Stimulated activated CD4-positive, alpha-beta T cell treated with anti-CD3 and anti-CD28 coated beads, Interleukin-4, amount 100 ng/mL, for 48 hours (primary cell): ENCODE measurements at places on chromosomes 1 and 21.

DNA sequence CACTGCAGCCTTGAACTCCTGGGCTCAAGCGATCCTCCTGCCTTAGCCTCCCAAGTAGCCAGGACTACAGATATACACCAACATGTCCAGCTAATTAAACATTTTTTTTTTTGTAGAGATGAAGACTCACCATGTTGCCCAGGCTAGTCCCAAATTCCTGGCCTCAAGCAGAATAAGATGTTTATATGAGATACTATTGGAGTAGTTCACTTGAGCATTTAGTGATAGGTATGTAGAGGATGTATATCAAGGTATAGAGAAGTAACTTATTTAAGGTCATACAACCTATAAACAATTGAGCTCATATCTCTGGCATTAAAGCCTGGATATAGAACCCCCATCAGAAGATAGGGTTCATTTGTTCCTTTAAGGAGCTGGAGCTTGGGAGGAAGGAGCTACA lies 4.6 kb upstream of the TMEM269 start:
- DNase-seq = no peak

DNA sequence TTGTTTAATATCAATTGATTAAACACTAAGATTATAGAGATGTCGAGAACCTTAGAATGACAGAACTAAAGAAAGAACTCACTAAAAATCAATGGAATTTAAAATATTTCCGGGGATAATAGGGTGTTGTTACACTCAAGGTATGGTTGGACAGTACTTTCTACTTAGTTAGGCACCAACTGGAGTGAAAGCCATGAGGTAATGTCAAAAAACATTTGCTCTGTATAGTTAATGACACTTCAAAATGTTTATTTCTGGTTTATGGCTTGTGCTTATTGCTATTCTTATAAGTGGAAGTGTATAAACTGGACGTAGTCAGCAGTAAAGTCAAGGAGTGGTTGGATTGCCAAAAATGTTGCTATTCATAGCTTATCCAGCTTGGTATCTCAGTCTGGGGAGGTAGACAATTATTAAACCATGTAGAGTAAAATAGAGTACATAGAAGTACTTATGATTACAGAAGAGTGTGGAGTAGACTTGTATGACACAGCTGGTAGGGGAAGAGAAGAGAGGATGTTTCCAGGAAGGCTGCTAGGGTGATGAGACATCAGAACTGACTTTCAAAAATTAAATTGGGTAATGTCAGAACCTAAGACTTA lies 56.5 kb upstream of the BMP8A start:
- DNase-seq = no peak

DNA sequence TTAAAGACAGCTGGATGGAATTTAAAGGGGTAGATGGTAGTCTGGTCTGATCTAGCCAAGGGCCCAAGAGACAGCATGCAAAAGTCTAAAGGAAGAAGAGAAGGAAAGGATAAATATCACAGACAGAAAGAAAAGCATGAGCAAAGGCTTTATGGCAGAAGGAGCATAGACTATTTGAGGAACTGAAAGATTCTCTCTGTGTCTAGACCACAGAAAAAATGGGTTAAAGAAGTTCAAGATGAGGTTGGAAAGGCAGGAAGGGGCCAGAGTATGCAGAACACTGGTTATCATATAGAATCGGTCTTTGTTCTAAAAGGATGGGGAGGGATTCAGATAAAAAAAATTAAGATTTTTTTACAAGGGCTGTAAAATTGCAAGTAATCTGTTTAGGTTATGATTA lies 136.8 kb upstream of the SGIP1 start:
- DNase-seq = no peak

DNA sequence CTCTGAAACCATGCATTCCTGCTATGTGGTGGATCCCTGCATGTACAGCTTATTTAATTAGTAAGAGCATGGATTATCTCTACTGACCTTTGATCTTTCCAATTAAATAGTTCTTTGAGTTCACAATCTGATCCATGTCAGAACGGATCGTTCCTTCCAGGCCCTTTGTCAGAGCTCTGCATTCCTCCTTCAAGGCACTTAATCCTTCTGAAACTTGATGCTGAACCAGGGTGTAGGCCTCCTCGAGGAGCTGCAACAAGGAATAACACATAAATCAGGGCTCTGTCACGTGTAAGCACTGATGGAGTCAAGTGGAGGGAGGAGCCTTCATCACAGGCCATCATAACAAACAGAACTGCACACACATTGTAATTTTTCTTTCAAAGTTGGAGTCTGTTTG lies 68.4 kb upstream of the EDEM3 start:
- no peak for DNase-seq

DNA sequence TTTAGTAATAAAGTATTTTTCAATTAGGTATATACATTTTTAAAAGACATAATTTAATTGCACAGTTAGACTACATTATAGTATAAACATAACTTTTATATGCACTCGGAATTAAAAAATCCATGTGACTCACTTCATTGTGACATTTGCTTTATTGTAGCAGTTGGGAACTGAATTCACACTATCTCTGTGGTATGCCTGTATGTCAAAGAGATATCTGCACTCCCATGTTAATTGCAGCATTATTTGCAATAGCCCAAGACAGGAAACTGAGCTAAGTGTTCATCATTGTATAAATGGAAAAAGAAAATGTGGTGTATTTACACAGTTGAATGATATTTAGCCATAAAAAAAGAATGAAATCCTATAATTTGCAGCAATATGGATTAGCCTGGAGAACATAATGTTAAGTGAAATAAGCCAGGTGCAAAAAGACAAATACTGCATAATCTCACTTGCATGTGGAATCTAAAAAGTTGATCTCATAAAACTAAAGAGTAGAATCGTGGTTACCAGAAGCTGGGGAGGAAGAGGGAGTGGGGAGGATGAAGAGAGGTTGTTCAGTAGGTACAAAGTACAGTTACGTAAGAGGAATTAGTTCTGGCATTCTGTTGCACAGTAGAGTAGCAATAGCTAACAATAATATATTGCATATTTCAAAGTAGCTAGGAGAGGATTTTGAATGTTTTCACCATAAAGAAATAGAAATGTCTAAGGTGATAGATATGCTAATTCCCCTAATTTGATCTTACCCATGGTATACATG lies 64.8 kb downstream of the DPT start:
- no peak for DNase-seq

- no peak for DNase-seq
Observed at GRCh38 chr21:37915941-37916309, 332 bp downstream of the KCNJ6 start.

GRCh38 chr1:189269011-189269410 lies 1208.7 kb downstream of the BRINP3 start:
- no peak for DNase-seq

GRCh38 chr1:239954836-239955235 lies 136.8 kb upstream of the FMN2 start:
- no peak for DNase-seq

DNA sequence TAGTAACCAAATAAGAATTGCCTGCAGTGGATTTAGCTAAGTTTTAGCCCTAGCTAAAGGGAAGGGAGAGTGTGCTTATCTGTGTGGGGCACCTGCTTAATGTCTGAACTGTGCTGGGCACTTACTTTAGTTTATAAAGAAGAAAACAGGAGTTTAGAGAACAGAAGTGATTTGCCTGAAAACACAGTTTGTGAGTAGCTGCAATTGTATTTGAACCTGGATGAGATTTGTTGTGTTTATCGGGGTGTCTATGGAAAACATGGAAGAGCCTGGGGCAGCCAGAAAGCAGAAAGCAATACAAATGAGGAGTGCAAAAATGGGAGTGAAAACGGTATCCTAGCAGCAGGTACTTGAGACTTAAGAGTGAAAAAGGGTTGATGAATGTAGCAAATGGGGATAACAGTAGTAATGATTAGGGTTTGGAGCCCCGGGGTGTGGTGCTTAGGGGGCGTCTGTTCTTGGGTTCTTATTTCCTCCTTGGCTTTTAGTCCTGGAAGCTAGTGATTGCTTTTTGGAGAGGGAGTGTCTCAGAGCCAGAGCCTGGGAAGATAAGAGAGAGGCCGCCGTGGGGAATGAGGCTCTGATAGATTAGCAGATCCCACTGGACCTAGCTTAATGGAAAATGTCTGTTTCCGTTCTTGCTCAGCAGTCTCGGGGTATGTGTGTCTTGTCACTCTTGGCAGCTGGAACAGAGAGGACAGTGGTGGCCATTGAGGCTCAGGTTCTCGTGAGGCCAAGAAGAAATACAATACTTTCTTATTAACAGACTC lies 5.6 kb downstream of the PRCC start:
- DNase-seq = no peak

GRCh38 chr1:8223526-8223925 lies 94.4 kb upstream of the SLC45A1 start:
- no peak for DNase-seq

DNA sequence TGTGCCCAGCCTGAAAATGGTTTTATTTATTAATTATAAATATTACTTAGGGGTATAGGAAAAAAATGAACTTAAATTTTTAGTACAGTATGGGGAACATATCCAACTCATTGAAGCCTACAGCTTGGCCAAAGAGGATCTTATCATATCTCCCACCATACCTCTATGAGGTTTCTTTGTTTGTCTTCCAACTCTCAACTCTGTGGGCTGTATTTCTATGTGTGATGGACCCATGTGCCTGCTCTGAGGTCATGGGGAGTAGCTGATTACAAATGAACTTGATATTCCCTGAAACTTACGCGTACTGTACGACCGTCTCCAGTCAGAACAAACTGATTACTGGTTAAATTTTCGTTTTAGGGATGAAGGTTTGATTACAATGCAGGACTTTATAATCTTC lies 41.4 kb upstream of the PODN start:
- DNase-seq = no peak

GRCh38 chr1:75170981-75171380 lies 36.8 kb downstream of the LHX8 start:
- DNase-seq = no peak

GRCh38 chr1:164433141-164433817 lies 125.7 kb upstream of the PBX1 start:
- DNase-seq = no peak
